ENCODE measurements at places on chromosomes 7 and 10. TPM values are rescaled to one million over a fixed set of nuclear protein-coding genes. Genes with fewer than 3 reads are reported as not detected.

Gene MOGAT3
- total RNA-seq, result not detected

Gene BTBD16
- total RNA-seq, result 0.44 TPM

Gene C10orf95
- 0.14 TPM for total RNA-seq

Gene IDI2
- total RNA-seq, result not detected

Gene GBX1
- not detected for total RNA-seq

Gene NOS3
- total RNA-seq, result 0.17 TPM

Gene NPTX2
- not detected for total RNA-seq

Gene CLDN3
- 1.8 TPM for total RNA-seq

Gene CUX1
- total RNA-seq, result 49.8 TPM

Gene SHTN1
- 30.8 TPM for total RNA-seq

Gene TDRD1
- total RNA-seq, result not detected

Gene TRIL
- total RNA-seq, result not detected

Gene ARHGAP22
- 4.1 TPM for total RNA-seq

Gene GIMAP4
- not detected for total RNA-seq

Gene SDK1
- total RNA-seq, result 0.46 TPM

Gene CASP7
- 40.2 TPM for total RNA-seq

Gene PRSS1
- total RNA-seq, result not detected

Gene RPEL1
- not detected for total RNA-seq

Gene UCN3
- total RNA-seq, result not detected

Gene CPVL
- total RNA-seq, result not detected

Gene ASB10
- not detected for total RNA-seq

Gene SLC16A12
- not detected for total RNA-seq

Gene MPLKIP
- 43.3 TPM for total RNA-seq

Gene DKK1
- total RNA-seq, result 343 TPM

Gene MCM10
- total RNA-seq, result 25.2 TPM

Gene C7orf57
- 0.25 TPM for total RNA-seq

Gene OPN1SW
- total RNA-seq, result not detected

Gene WDR37
- total RNA-seq, result 7.9 TPM

Gene VPS37D
- 5.5 TPM for total RNA-seq

Gene SPDYE8
- not detected for total RNA-seq

Gene LEP
- total RNA-seq, result not detected

Gene HECW1
- total RNA-seq, result 12.2 TPM

Gene ADAM8
- total RNA-seq, result 3.0 TPM

Gene STEAP1
- total RNA-seq, result 15.8 TPM

Gene INHBA
- total RNA-seq, result 0.78 TPM

Gene MKI67
- 80.7 TPM for total RNA-seq

Gene OPALIN
- total RNA-seq, result not detected

Gene C7orf33
- not detected for total RNA-seq

Gene PLPP4
- total RNA-seq, result not detected

Gene NEURL1
- 0.20 TPM for total RNA-seq

Gene GOLGA7B
- total RNA-seq, result 4.9 TPM

Gene CAV1
- 457 TPM for total RNA-seq

Gene TES
- total RNA-seq, result 52.4 TPM

Gene CALML3
- total RNA-seq, result not detected

Gene C10orf90
- 2.7 TPM for total RNA-seq

Gene H2BK1
- not detected for total RNA-seq

Gene SPDYE2B
- total RNA-seq, result not detected

Gene PRLHR
- total RNA-seq, result not detected

Gene ACHE
- 2.1 TPM for total RNA-seq

Gene GDF2
- total RNA-seq, result not detected

Gene ZSCAN25
- total RNA-seq, result 9.1 TPM

Gene LLCFC1
- not detected for total RNA-seq

Gene NEBL
- 2.7 TPM for total RNA-seq

Measured in A549 treated with DMSO at 1 μM for 4 hours (cell line).